ENCODE measurements at places on chromosomes 1 and 21.

- DNase-seq: no peak
Observed at GRCh38 chr1:28267633-28268032, 8.3 kb downstream of the SESN2 start.

- no peak for DNase-seq
Observed at GRCh38 chr1:90544356-90544755, 172.7 kb downstream of the BARHL2 start.

DNA sequence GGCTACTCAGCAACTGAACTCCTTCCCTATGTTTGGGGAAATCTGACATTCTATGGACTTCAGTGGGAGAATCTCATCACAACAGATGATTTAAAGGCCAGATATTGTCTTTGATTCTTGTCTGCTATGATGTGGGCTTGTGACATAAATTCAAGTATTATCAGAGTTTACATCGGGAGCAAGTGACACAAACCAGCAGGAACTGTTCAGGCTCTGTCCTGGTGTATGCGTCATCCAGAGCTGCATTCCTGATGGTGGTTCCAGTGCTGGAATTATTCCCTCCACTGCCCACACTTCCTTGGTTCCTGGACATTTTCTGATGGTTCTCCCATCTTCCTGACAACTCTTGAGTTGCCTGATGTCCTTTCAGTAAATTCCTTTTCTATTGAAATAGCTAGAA lies 10.8 kb upstream of the LSM10 start:
- DNase-seq: no peak

- no peak for DNase-seq
Observed at GRCh38 chr1:228004331-228004855, 2.4 kb upstream of the WNT3A start.
